ENCODE measurements at places on chromosomes 13 and 19. TPM values are rescaled to one million over a fixed set of nuclear protein-coding genes. Genes with fewer than 3 reads are reported as not detected.
A peak's percentile ranks its signal among the peaks of the same experiment; 100 is the strongest.

ZNF575 gene
- total RNA-seq: 0.52 TPM

GRCh38 chr13:42762917-42763316 lies 18.5 kb upstream of the FAM216B start:
- DNase-seq: no peak

- DNase-seq: no peak
Measured at GRCh38 chr19:30344446-30345425, 27.4 kb upstream of the ZNF536 start.

GRCh38 chr19:51467864-51468544 lies 9.8 kb upstream of the SIGLEC8 start:
- DNase-seq: no peak

FBXO46 gene
- 7.8 TPM for total RNA-seq

BORA gene
- 1.6 TPM for total RNA-seq

- DNase-seq: no peak
Measured at GRCh38 chr19:20315543-20315942, 148.5 kb downstream of the ZNF486 start.

GRCh38 chr13:38850868-38851626 lies 139.6 kb downstream of the STOML3 start:
- DNase-seq: no peak

DNA sequence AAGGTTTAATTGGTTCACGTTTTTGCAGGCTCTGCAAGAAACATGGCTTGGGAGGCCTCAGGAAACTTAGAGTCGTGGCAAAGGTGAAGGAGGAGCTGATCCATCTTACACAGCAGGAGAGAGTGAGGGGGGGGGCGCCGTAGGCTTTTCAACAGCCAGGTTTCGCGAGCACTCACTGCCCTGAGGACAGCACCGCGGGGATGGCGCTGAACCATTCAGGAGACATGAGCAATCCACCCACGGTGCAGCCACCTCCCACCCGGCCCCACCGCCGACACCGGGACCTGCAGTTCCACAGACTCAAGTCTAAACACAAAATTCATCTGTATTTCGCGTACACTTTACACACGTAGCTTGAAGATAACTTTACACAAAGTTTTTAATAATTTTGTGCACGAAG lies 73.6 kb downstream of the KDM4B start:
- no peak for DNase-seq

- no peak for DNase-seq
Measured at GRCh38 chr13:107865318-107865575, 350.1 kb downstream of the LIG4 start.

DNAJC15 gene
- total RNA-seq: 4.9 TPM

PCDH20 gene
- 0.99 TPM for total RNA-seq

GRCh38 chr13:71702253-71702652 lies 164.8 kb downstream of the DACH1 start:
- no peak for DNase-seq

CFAP97D2 gene
- not detected for total RNA-seq

GRCh38 chr19:34692549-34692948 lies 15.1 kb downstream of the ZNF302 start:
- DNase-seq: no peak

GRCh38 chr13:46685006-46685730 lies 111.8 kb downstream of the ESD start:
- DNase-seq: no peak

WDR62 gene
- total RNA-seq: 0.26 TPM

F10 gene
- 2.3 TPM for total RNA-seq

ADGRE3 gene
- not detected for total RNA-seq

- no peak for DNase-seq
Measured at GRCh38 chr13:40113643-40114304, 458.3 kb downstream of the COG6 start.

DNA sequence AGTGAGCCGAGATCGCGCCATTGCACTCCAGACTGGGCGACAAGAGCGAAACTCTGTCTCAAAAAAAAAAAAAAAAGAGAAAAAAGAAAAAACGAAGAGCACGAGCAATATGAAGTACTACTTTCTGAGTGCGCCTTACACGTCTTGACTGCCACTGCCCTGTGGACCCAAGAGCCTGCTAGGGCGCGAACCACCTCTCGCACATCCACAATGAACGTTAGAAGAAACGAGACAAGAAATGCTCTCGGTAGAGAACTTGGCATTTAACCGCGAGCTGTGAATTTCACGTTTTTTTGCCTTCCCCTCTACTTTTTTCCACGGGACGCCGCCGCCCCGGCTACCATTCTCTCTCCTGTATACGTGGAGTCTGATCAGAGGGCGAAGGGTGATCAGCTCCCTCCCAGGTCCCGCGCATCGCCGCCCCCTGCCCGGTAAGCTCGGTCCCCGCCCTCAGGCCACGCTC lies 454 bp downstream of the TIMM44 start:
- peak; percentile 35 for DNase-seq

DNA sequence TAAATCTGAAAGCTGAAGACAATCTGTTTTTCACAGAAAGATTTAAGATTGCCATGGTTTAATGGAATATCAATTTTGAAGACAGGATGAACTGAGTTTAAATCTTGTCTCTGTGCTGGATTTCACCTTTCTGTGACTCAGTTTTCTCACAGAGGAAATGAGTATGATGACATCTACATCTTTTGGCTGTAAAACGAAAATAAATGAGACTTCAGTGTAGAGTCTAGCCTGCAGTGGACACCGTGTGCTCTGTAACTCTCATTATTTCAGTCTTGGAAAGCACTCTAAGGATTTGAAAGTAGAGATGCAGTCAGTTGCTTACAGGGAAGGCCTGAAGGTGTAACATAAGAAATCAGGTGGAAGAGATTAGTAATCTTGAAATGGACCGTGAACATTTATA lies 150.4 kb downstream of the NALCN start:
- DNase-seq: no peak

DNA sequence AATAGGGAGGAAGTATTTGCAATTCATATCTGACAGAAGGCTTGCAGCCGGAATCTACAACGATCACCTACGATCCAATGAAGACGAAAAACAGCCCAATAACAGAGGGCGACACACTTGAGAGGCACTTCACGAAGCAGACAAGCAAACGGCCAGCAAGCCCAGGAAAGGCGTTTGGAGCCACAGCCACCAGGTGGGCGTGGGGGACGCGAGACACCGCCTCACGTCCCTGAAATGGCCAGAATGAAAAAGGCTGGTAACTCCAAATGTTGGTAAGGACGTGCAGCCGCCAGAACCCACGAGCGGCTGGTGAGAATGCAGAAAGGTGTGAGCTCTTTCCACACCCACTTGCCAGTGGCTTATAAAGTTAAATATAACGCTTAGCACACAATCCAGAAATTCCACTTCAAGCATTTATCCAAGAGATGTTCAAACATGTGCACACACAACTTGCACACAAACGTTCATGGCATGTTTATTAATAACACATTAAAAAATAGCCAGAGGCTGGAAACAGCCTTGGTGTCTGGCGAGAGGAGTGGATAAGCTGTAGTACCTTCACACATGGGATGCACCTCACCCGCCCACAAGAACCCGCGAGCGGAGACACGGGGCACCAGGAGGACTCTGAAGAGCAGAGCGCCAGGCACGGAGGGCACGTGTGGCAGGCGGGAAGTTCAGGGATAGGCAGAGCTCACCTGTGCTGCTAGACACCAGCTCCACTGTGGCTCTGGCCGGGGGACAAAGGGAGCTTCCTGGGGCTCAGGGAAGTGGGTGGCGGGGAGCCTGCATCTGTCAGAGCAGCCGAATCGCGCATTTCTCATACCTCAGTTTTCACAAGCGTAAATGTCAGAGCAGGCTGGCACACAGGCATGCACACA lies 89.3 kb downstream of the SPACA7 start:
- no peak for DNase-seq

DNA sequence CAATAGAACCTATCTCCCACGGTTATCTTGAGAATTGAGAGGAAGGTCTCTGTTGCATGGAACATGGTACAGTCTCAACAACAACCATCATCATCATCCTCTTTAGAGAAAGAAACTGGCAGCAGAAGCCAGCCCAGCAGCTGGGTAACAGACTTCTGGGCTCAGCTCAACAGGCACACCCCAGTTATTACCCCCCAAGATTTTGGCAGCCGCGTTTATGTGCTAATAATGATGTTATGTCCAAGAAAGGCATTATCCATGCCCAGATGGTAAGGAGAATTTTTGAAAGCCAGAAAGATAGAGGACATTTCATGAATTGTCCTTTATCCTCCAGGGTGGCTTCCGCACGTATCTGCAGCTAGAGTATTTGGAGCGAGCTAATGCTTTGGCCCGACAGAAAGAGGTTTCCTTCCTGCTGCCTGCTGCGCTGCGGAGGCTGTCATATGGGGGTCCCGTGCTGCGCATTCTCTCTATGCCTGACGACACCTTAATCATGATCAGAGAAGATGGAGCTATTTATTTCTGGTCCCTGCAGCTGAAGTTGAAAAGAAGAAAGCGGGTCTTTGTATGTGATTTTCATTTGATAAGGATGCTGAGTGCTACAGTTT lies 89.9 kb downstream of the TEX26 start:
- no peak for DNase-seq

DNA sequence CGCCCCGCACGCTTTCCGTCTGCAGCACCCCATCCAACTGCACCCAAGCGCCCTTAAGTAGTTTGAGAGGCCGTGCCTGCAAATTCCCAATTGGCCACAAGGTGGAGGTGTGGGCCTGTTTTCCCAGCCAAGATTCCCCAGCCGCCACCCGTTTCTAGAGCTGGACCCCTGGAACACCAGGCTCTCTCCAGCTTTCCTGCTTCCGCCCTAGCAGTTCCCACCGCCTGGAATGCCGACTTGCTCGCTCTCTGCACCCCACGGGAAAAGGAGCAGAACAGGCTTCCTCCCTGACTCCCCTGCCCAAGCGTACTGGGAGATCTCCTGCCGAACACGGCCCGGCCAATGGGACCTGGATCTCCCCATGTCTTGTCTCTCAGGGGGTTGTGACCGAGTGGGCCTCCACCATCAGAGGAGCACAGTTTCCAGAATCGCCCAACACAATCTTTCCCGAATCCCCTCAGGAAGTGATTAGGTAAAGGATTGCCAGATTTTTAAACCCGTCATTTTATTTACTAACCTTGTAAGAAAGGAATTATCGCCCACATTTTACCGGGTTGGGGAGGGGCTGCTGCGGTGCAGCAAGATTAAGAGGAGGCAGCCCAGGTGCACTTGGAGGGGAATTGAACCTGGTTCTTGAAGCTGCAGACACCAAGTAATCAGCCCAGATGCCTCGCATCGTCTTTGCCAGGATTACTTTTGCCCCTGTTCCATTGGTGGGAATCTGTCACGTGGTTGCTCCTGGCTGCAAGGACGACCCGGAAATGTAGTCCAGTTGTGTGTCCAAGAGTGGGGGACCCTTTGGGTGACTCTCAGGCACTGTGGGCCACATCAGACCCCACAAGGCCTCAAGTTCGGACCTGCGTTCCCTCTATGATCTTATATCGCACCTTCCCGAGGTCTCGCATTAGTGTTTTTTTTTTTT lies 3.5 kb upstream of the NAPSA start:
- DNase-seq: peak; percentile 87

GRCh38 chr13:109790942-109791605 lies 4.7 kb upstream of the IRS2 start:
- DNase-seq: peak; percentile 50

DNA sequence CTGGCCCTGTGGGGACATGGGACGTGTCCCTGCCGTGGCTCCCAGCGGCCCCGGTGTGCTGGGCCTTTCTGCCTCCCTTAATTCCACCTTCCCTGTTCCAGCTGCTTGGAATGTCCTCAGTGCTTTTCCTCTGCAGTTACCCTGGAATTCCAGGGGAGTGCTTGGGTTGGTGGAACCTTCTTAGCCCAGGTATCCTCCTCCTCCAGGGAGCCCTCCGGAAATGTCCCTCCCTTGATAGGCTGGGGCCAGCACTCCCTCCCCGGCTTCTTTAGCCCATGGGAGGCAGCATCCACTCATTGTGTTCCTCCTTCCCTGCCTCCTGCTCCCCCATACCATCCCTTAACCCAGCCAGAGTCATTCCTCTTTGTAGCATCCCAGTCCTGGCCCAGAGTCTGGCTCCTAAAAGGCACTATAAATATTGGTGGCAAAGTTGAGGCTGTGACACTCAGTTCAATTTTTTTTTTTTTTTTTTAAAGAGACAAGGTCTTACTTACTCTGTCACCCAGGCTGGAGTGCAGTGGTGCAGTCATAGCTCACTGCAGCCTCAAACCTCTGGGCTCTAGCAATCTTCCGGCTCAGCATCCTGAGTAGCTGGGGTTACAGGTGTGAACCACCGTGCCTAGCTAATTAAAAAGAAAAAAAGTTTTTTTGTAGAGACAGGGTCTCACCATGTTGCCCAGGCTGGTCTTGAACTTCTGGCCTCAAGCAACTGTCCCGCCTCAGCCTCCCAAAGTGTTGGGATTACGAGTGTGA lies 13.7 kb upstream of the SLC7A10 start:
- no peak for DNase-seq

PROZ gene
- not detected for total RNA-seq

S1PR5 gene
- 1.0 TPM for total RNA-seq

GRCh38 chr13:23718996-23719395 lies 148.8 kb downstream of the TNFRSF19 start:
- no peak for DNase-seq

DNA sequence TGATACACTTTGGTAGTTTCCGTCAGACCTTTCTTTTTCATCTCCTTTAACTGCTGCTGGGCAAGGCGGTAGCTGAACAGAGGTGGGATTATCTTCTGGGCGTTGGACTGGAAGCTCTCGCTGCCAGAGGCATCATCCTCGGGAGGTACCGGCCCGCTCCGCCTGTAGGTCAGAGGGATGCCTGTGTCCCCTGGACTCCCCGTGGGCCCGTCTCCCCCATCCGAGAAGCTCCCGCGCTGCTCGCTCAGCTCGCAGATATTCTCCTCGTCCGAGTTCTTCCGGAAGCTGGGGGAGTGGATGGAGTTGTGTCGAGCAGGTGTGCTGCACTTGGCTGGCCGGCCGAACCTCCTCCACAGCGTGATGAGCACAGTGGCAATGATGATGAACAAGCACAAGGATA lies 27.7 kb downstream of the THSD1 start:
- no peak for DNase-seq

- no peak for DNase-seq
Measured at GRCh38 chr19:33551676-33552075, 30.1 kb upstream of the PEPD start.

DNA sequence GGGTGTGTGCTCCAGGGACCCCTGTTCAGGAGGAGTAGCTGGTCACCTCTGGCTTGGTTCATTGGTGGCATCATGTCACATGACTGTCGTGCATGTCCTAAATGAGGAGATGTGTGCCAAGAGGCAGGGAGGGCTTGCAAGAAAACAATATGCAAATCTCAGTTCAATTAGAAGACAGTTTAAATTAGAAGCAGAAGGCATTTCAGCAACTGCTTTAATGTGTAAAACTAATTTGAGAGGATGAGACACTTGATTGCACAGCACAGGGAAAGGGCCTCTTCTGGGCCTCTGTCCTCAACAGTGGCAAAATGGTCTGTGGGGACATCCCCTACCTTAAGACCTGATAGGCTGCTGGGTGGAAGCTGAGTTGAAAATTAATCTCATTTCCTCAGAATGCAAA lies 54.6 kb downstream of the SPATA13 start:
- no peak for DNase-seq
